Myocyte (in vitro differentiated cells): ENCODE measurements at places on chromosomes 2 and 18.

GRCh38 chr2:138291805-138292204, 209.8 kb upstream of the SPOPL start:
- DNase-seq, result no peak

- no peak for DNase-seq
Observed at GRCh38 chr18:65468881-65469280, 281.9 kb upstream of the CDH7 start.

DNA sequence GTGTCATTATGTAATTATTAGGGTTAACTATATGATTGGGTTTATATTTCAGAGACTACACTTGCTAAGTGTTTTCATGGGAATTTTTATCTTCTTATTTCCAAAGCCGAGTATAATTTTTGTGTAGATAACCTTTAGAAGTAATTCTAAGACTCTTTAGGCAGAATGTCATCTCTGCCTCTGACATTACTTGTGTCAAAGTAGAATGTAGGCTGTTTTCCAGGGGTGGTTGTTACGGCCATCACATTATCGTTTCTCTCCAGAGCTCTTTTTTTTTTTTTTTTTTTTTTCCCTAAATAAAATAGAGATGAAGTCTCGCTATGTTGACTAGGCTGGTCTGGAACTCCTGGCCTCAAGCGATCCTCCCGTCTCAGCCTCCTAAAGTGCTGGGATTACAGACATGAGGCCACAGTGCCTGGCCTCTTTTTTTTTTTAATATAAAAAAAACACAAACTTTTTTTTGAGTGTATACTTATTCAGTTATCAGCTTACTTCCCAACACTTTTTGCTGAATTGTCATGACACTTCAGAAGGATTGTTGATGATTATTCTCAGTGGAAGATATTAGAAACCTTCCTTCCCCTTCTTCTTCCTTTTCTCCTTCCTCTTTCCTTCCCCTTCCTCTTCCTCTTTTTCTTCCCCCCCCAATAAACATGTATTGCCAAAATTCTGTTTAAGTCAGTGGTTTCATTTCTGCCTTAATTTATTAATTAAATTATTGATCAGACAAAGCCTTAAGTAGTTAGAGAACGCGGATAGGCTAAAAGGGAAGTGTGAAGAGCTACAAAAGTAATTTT, 2.3 kb downstream of the PIKFYVE start:
- no peak for DNase-seq

DNA sequence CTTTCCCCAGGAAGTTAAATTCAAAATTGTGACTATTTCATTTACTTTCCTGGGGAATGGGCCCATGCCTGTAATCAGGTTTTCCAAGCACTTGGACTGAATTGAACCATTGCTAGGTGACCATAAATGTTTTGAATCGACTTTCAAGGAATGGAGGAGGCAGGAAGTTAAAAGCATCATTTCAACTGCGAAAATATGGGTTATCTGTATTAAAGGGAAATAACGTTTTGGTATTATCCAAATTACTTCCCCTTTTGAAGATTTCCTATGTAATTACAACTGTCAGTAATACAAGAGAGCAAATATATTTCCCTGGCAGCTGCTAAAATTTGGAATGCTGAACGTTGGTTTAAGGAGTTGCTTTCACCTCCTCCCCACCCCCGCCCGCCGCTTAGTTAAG, 19.0 kb downstream of the PNO1 start:
- no peak for DNase-seq

GRCh38 chr2:39494784-39495251, 57.7 kb upstream of the MAP4K3 start:
- DNase-seq, result peak; percentile 95

DNA sequence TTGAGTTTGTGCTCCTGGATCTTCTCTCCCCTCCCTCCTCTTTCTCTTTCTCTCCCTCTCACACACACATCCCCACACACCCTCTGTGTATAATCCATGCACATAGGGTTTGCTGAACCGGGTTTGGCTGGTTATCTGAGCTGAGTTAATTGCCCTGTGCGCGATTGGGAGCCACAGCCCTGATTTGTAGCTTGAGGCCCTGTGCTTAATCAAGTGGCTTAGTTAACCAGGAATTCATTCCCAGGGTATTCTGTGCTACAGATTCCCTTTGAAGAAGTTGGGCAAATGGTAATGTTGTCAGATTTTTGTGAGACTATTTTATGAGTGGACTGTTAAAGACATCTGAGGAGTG, 6.2 kb downstream of the PARD3B start:
- no peak for DNase-seq

GRCh38 chr2:33673937-33674336, 74.8 kb upstream of the FAM98A start:
- peak; percentile 9 for DNase-seq

GRCh38 chr2:128681507-128681906, 362.8 kb upstream of the HS6ST1 start:
- DNase-seq, result no peak

- peak; percentile 86 for DNase-seq
Observed at GRCh38 chr2:108587621-108588020, 53.4 kb downstream of the LIMS1 start.

DNA sequence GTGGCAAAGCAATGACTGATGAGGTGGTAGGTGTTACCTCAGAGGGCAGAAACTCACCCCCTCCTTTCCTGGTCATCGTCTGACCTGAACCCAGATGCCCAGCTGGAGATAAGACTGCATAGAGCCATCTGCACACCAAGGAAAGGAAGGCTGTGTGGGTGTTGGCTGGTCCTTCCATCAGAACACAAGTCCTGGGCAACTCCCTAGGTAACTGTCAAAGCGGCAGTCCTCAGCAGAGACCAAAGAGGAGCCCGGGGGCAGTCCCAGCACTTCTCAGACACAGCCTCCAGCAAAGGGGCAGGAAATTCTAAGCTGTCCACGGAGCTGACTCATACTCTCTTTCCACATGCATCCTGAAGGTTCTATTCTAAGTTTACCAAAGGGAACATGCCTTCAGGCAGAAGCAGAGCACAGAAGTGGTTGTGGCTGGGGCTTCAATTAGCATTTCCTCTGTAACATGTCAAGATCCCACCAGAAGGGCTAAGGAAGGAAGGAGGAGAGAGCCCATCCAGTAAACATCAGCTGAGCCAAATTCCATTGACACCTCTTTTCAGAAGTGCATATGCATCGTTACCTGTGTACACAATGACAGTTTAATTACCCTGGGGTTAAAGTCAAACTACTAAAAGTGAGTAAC, 54.7 kb downstream of the SPRED2 start:
- DNase-seq, result peak; percentile 82
